ENCODE measurements at places on chromosomes 2 and 18.

DNA sequence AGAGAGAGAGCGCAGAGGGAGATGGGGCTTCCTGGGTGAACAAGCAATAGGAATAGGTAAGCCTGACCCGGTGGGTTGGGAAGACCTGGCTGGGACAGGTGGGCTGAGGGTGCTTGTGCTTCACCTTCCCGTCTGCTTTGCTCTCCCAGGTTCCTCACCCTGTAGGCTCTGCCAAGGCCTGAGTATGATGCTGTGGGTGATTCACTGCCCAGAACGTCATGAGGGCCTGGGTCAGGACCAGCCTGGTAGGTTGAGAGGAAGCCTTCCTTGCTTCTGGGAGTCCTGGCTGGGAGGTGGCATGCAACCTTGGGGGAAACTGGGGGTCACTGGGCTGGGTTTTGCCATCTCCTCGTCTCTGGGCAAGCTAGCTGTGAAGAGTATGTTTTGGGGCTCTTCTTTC lies 220.2 kb upstream of the APCDD1 start:
- peak; percentile 30 for DNase-seq

DNA sequence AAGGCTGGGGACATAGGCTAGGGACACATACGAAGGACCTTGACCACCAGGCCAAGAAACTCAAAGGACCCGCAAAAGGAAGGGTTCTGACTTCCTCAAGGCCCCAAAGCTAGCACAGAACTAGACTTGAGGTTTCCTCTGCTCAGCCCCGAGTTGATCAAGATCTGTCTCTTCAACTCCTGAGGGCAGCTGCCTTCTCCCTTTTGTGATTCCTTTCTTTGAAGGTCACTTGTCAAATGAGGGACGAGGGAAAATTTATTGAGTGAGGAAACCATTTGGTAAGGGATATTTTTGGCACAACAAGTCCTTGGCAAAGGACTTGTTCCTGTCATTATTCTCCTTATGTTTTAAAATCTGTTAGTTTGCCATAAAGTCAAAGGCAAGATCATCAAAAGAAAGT lies 12.3 kb upstream of the ROCK2 start:
- DNase-seq, result no peak

DNA sequence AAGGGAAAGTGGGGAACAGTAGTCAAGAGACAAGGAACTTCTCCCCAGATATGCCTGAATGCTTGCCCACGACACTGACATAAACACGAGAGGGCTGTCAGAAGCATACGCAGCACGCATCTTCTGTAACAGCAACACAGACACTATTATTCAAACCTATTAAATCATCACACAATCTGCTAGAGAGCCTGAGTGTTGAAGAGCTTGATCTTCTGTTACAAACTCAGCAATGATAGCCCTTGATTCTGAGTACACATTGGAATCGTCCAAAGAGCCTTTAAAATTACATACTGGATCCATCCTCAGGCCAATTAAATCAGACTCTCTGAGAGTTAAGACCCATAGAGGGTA lies 111.6 kb downstream of the ZNF521 start:
- no peak for DNase-seq

GRCh38 chr2:70934981-70935380 lies 719 bp upstream of the ATP6V1B1 start:
- DNase-seq, result no peak

- peak; percentile 29 for DNase-seq
These were observed 2.7 kb downstream of the PPP1CB start for GRCh38 chr2:28754321-28754720.

DNA sequence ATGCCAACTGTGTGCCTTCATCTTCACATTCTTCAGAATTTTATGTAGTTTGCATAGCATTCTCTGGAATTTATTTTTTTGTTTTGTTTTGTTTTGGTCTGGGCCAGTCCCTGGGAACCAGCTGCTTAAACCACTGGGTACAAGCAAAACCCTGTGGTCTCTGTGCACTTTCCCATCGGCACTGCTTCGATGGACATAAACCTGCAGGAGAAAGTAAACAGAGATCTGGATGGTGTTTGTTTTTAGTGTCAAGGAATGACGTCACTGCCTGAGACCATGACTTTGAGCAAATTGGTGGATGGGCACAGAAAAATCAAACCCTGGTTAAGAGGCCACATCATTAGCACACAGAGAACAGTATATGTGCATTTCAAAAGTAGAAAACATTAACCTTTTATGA lies 64.7 kb upstream of the RASGRP3 start:
- DNase-seq, result peak; percentile 87

DNA sequence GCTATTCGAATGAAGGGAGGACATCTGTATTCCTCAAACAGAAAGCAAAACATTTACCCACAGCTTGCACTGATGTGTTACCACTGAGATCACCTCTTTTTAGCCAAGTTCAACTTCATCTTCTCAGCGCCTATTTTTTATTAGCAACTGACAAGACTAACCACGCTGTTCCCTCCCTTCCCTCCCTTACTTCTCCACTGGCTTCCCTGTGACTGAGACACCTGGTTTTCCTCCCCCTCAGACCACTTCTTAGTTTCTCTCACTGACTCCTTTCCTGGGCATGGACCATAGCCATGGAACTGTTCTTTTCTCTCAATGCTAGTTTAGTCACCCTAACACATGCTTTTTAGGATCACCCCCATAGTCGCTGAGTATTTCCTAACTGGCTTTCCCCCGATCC lies 3.3 kb downstream of the L3MBTL4 start:
- no peak for DNase-seq

DNA sequence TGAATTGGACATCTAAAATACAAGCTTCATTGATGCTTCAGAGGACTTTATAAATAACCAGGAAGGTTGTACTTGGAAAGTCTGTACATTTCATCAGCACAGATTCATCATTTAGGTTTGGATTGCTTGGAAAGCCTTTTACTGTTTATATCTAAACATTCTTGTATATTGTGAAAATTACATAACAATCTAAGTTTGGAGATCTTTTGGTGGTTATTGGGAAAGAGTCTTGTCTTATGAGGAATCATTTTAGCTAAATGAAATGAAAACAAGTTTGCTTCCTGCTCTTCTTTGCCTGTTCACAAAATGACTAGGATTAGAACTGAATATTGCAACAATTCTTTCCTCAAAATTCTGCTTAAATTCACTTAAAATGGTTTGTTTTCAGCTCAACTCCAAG lies 79.3 kb downstream of the ABI2 start:
- DNase-seq, result no peak

- no peak for DNase-seq
These were observed 140.1 kb downstream of the HDAC4 start for GRCh38 chr2:239260546-239261327.

DNA sequence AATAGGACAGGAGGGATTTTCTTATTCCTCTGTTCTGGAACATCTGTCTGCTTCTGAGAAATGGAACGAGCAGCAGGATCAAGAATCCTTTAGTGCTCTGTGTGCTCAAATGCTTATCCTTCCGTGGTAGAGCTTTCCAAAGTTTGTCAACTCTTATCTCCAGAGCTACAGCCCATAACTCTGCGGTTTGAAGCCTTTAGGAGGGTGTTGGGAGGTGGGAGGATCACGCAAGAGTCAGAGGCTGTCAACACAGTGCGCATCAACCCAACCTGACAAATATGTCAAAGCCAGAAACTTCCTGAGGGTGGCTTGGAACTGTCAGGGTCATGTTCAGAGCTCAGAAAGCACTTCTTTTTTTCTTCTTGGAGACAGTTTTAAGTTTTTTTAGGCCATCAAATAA lies 95.9 kb downstream of the CRIM1 start:
- DNase-seq, result peak; percentile 57

DNA sequence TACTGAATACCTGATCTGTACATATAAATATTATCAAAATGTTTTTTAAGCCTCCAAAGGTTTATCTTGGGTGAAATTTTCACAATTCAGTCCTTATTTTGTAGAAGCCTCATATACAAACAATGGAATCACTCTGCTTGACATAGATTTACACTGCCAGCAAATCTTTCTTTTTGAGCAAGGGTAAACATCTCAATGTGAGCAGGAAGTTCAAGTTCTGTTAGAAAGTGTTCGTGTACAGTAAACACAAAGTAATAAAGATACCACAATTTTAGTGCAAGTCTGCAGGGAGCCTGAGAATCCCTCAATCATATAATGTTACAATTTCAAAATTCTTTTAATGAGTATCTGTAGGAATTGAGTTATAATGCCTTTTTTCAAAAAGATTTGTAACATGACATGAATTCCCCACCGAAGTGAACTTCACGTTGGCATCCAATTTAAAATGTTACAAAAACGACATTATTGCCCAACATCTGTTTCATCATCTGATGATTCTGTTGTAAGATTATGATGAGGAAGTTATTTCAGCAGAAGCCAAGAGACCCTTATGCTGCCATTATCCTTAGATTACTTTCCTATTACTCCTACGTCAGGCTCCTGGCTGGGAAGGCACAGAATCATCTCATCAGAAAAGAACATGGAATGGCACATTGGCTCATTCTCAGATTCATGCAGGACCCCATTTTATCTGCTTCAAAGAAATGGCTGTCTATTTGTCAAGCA lies 283.9 kb upstream of the ACVR2A start:
- no peak for DNase-seq

DNA sequence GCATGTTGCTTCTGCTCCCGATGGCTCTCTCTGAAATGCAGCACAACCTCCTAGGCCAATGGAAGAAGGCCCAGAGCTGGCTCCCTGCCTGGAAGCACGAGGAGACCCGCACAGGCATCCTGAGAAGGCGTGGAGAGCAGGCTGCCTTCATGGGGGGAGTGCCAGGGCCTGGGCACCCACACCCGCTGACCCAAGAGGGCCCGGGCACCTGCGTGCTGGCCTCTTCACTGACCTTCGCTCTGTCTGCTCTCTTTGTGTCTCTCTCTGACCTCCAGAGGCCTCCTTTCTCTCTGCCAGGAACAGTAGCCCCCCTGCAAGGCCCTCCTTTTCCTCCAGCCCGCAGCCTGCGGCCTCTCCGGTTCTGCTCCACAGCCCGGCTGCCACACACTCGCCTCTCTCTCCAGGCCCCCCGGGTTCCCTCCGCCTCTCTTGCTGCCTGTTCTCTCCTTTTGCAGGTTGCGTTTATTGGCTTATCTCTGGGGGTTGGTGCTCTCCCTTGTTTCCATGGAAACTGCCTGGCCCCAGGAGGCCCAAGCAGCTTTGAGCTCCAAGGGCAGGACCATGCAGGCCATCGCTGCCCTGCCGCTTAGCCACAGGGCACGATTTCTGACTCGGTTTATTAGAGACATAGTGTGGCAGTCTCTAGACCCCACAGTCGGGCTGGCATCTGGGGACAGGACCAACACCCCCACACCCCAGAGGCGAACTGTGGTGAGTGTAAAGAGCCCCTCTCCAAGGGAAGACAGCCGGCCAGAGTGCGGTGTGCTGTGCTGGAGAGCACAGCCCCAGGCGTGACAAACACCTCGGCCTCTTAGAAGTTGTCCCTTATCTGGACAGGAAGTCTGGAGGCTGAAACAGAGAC lies 1.7 kb downstream of the MZT2B start:
- peak; percentile 50 for DNase-seq

GRCh38 chr2:169036736-169037440 lies 5.8 kb upstream of the ABCB11 start:
- DNase-seq, result no peak

- no peak for DNase-seq
These were observed 1.2 kb upstream of the DES start for GRCh38 chr2:219416938-219417337.

- DNase-seq, result no peak
These were observed 809.9 kb downstream of the TSN start for GRCh38 chr2:122565364-122565763.

GRCh38 chr2:159098921-159099411 lies 130.5 kb downstream of the TANC1 start:
- DNase-seq, result peak; percentile 80

DNA sequence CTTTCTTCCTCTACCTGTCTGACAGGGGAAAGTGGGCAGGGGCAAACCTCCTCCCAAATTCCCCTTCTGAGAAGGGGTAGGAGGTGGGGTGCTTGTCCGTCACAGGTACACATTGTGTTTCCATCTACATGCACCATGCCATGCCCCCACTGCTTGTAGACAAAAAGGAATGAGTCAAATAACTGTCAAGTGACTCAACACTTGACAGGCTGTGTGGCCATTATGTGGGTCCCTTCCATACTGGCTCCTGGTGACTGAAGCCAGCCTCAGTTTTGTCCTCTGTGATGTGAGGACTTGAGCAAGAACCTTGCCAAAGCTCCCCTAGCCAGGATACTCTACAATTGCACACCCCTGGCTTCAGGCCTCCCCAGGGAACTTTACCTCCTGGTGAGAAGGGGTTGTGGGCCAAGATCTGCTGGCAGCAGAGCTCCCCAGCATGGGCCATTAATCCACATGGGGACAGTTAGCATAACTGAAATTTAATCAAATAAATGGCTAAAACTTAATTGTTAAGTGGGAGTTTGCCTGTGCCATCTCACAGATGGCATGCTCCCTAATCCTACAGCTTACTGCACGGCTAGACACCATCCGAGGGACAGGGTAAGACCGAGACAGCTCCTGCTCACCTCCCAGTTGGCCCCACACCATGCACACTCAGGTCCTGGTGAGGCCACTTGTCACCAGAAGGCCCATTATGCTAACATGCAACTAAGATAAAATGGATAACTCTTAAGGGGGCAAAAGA lies 140.2 kb downstream of the BCL11A start:
- DNase-seq, result peak; percentile 10

GRCh38 chr2:204453730-204454167 lies 91.5 kb upstream of the PARD3B start:
- peak; percentile 52 for DNase-seq

DNA sequence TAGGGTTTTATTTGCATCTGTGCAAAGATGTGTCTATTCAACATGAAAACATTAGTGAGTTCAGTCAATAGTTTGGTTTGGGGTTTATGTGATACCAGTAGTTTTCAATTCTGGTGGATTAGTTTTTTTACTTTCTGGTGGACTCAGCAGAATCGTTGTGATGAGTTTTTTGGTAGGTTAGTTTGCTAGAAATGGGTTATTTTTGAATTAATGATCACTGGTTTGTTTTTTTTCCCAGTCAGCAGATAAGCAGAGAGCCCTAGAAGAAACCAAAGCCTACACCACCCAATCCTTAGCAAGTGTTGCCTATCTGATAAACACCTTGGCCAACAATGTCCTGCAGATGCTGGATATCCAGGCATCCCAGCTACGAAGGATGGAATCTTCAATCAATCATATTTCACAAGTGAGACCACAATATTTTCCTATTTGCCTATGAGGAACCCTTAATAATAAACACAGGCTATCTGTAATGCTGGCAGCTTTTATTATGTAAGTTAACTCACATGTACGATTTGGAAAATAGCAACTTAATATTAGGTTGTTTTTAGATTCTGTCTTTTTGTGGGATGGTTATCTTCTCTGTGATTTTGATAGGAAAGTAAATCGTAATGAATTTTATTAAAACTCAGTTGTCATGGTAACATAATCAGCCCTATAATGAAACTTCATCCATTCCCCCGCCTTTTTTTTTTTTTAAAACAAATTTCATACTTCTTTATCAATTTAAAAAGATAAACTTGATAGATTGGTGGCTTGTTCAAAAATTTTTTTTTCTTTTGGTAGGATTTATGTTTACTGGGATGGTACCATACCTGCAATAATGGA lies 38.7 kb downstream of the ABI2 start:
- DNase-seq, result no peak

GRCh38 chr18:59090966-59091603 lies 48.6 kb upstream of the SEC11C start:
- DNase-seq, result no peak

Data from EH (cell line).